Midbrain (tissue), 1 donor: ENCODE measurements at places on chromosomes 3 and 15.

- no peak for DNase-seq
Measured at GRCh38 chr3:44906997-44907396, 32.6 kb downstream of the TGM4 start.

- DNase-seq: no peak
Measured at GRCh38 chr3:99910752-99911290, 93.2 kb downstream of the CMSS1 start.

DNA sequence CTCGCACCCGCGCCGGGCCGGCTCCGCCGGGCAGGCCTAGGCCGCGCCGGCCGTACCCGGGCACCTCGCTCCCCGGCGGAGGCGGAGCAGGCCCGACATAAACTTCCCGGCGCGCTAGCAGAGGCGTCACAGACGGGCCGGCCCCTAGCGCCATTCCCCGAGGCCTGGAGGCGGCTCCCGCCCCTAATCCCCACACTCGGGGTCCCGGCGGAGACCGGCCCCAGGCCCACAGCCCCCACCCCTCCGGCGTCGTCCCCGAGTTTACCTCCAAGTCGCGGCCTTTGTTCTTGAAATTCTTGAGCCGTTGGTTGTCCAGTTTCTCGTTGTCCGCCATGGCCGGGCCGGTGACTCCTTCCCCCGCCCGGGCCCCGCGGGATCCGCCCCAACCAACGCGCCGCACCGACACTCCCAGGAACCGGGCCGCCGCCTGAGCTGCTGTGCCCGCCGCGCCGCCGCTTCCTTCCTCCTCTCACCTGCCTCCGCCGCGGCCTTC lies 376 bp downstream of the KPNA4 start:
- DNase-seq: no peak

GRCh38 chr3:164371681-164372080 lies 706.6 kb downstream of the SI start:
- DNase-seq: no peak

DNA sequence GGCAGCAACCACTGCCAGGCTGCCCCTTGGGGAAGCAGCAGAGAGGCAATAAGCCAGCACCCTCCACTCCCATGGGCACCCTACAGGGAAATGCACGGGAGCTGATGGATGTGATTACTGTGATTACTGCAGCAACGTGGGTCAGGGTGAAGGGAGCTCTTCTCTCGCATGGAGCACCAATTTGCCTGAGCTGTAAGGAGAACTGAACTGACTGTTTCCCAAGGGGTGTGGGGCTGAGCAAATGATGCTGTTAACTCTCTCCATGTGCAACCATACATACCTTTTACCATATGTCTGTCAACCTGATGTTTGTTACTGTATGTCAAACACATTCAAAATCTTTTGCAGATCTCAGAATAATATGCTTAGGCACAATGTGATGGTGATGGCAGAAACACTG lies 680.6 kb downstream of the SQOR start:
- no peak for DNase-seq

DNA sequence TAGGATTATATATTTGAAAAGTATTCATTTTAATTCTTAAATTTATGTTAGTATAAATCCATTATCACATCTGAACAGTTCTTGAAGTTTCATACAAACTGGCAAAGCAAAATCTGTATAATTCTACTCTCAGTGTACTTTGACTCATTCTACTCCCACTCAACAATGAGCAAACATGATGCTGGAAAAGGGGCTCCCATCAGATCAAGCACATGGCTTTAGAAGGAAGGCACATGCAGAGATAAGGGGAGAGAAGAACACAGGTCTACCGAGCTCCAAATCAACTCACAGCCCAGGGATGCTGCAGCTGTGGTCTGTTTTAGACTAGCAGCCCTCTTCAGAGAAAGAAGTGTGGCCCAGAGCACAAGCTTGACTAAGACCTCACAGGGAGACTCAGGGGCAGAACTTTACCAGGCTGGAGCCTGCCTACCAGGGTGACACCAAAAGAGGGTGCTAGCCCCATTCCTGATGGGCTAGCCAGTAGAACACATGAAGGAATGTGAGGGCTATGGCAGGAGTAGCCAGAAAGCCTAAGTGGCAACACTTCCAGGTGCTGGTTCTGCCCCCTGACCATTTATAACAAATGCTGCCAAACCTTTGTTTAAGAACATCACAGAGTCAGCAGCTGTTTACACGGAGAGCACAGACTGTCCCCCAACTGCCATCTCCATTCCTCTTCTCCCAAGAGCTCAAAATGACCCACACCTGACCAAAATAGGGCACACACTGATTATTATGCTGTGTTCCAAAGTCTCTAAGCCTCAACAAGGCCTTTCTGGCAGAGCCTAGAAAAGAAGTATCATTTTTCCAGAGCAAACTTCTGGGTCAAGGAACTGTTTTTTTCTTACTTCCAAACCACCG lies 19.5 kb downstream of the SEC22C start:
- DNase-seq: no peak

DNA sequence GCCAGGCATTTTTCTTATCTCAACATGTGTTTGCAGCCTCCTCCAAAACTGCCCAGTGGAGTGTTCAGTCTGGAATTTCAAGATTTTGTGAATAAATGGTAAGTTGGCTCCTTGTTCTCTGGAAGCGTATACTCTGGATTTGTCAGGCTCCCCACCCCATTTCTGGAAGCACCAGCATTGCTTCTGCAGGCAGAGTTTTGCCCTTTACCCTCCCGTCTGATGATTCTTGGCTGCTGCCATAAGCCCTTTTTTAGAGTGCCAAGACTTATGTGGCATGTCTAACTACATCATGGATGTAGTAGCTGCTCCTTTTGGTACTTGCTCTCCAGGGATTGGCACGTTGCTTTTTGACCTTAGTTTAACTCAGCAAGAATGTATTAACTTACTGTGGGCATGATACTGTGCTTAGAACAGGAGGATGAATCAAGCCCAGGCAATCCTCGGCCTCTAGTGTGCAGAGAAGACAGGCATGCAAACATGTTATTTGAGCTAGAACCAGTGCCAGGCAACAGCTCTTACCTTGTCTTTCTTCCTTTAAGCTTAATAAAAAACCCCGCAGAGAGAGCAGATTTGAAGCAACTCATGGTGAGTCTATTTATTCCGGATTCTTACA lies 8.3 kb downstream of the SNAPC5 start:
- DNase-seq: no peak

- DNase-seq: no peak
Measured at GRCh38 chr15:40830884-40831283, 2.4 kb upstream of the PPP1R14D start.

GRCh38 chr3:57675530-57675929 lies 17.3 kb downstream of the DENND6A start:
- DNase-seq: no peak

DNA sequence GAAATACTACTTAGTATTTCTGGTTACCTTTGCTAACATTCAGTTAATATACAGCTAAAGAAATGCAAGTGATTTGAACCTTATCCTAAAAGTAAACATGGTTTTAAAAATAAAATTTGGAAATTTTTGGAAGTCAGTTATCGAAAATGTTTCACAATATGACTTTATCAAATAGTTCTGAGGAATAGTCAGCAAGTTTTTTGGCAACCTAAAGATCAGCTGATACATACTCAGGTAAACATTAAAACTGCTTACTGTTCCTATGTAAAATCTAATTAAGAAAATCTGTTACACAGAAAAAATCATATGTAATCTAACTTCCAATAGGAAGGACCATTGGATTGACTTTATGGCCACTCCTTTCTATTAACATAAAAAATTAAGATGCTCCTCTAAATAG lies 24.1 kb downstream of the IFT80 start:
- DNase-seq: no peak

DNA sequence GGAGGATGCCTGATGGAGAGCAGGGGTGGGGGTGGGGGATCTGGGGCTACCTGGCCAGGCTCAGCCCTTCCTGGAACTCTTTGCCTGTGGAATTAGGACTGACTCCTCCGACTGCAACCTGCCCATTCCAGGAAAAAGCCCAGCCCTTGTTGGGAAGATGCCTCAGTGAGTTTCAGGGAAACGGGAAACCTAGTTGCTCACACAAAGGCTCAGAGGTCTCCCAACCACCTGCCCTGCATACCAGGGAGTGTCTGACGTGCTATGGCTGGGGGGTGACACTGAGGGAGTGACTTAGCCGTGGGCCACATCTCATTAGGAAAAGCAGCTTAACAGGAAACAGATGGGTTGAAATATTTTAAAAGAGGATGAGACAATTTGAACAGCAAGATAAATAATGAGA lies 27.9 kb downstream of the CYP8B1 start:
- no peak for DNase-seq

GRCh38 chr15:66644000-66644787 lies 57.8 kb upstream of the SMAD6 start:
- DNase-seq: no peak

DNA sequence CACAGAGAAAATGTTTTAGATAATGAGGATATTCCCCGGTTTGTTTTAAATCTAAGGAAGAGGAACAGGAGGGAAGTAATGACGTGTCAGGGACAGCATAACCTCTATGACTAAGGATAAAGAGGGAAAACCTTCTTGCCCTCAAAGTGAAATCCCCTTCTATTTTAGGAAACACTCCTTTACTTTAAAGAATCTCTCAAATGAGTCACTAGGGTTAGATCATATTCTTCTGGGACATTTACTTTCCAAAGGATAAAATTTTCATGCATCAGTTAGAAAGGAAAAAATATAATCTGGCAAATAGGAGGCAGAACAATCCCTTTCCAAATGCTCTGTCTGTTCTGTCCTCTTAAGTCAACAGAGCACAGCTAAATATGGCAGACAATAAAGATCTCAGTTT lies 43.2 kb upstream of the UBE2E2 start:
- no peak for DNase-seq

- DNase-seq: no peak
Measured at GRCh38 chr3:128338536-128339330, 128.0 kb downstream of the DNAJB8 start.

DNA sequence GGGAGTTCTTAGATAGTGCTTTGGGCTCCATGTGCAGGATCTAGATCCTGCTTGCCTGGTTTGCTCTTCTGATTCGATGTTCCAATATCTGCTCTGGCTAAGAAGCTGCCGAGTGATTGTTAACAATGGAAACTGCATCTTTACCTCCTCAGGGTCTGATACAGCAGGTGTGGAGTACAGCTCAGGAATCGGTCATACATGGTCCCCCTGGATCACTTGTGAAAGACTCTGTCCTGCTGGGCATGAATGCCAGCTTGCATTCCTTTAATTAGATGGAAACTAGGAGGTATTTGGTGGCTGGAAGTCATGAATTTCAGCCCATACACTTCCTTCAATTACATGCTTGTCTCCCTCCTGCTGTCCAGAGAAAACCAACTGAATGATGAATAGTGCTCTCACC lies 95.3 kb downstream of the CHRNA7 start:
- no peak for DNase-seq

GRCh38 chr3:3127432-3128010 lies 781 bp downstream of the TRNT1 start:
- DNase-seq: no peak

DNA sequence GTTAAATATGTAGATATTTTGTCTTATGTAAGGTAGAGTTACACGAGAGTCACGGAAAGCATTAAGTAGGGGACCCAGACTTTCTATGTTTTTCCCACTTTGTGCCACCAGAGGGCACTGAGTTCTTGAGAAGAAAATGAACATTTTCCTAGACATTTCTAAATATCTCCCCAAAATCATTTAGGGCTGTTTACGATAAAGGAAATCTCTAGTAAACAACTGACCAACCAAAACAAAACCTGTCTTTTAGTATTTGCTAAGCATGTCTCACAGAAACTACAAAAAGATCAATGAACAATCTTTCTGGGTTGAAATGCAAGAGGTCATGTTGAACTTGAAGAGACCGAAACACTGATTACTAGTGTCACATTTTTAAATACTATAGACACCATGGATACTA lies 16.1 kb downstream of the POU1F1 start:
- peak; percentile 43 for DNase-seq

GRCh38 chr3:117556646-117557407 lies 847.2 kb downstream of the TUSC7 start:
- no peak for DNase-seq
